ENCODE measurements at places on chromosomes 1 and 21.
A peak's percentile ranks its signal among the peaks of the same experiment; 100 is the strongest.

GRCh38 chr1:3351449-3352298 is 102.8 kb upstream of the ARHGEF16 start:
- no peak for DNase-seq

DNA sequence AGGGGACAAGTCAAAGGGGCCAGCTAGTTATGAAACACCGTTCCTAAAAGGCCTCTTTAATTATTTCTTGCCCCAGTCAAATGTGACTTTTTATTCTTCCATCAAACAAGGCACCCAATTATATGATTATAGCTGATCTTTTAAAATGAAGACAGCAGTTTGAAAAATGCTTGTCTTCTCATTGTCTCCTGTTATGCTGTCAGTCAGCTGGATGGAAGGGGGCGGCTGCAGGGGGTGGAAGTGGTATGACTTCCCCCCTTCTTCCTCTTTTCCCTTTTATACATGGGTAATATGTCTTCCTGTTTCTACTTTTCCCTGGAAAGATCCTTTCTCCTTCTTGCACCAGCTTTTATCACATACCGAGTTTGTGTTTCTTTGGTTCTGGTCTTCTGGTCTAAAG is 25.8 kb upstream of the KCNA10 start:
- no peak for DNase-seq

- DNase-seq, result no peak
Observed at GRCh38 chr1:86258101-86258500, 101.5 kb upstream of the COL24A1 start.

DNA sequence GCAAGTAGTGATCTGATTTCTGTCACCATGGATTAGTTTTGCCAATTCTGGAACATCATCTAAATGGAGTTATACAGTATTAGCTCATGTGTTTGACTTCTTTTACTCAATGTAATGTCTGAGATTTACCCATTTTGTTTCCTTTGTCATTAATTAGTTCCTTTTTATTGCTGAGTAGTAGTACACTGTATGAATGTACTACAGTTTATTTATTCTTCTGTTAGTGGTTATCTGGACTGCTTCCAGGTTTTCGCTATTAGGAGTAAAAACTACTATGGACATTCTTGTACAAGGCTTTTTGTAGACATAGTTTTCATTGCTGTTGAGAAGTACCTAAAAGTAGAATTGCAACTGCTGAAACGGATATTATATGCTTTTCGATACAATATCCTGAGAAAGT is 14.1 kb downstream of the SUCO start:
- no peak for DNase-seq

- no peak for DNase-seq
Observed at GRCh38 chr1:178543290-178543607, 30.3 kb downstream of the TEX35 start.

DNA sequence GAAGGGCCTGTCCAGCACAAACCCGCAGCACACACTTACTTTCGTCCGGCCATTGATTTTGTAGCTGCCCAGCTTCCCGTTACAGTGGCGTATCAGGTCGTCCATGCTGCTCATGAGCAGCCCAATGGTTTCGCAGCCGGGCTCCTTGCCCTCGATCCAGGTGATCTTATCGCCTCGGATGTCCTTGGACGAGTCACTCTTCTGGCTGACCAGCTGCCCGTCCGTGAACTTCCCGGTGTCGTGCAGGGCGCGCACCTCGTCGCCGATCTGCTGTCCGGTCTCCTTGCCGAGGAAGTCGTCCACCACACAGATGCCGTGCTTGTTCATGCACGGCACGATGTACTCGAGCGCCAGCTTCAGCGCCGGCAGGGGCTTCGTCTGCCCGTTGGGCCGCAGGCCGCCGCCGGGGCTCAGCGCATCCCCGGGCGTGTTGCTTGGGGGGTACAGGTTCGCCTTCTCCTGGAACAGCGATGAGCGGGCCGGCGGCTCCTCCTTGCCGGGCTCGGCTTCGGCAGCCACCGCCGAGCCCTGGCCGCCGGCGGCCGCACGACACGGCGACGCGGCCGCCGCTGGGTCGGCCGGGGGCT is 1.0 kb downstream of the EGLN1 start:
- peak; percentile 40 for DNase-seq

DNA sequence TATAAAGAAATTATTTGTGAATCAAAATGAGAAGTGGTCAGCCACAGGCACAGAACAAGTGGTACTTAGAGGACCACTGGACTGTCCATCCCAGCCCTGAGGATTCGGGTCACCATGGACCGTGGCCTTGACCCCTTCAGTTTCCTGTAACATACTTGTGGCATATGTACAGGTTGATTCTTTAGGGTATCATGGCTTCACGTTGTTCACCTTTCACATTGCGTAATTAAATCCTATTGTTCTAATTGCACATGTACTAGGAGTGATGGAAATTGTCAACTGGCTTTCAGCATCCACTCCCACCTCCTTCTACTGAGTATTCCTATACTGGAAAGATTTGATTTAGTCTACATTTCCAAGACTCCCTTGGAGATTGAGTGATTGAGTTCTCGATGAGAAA is 148.3 kb upstream of the GJB5 start:
- no peak for DNase-seq

GRCh38 chr1:181545395-181545794 is 62.1 kb downstream of the CACNA1E start:
- DNase-seq, result no peak

GRCh38 chr1:53076165-53076564 is 14.2 kb downstream of the PODN start:
- no peak for DNase-seq

DNA sequence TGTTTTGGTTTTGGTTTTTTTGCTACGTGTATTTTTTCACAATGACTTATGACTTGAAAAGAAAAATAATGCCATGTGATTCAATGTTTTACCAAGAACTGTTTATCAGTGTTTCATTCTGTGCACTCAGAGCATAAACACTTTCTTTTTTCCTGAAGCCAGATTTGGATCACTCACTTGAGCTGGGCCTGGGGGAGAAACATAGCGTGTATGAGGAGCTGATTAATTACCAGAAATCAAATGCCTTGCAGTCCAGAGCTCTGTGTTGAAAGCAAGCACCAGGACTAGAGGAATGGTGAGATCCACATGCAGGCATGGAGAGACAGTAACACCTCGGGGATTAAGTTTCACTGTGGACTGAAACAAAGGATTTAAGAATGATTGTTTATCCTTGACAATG is 642.1 kb upstream of the ADGRL2 start:
- DNase-seq, result no peak

DNA sequence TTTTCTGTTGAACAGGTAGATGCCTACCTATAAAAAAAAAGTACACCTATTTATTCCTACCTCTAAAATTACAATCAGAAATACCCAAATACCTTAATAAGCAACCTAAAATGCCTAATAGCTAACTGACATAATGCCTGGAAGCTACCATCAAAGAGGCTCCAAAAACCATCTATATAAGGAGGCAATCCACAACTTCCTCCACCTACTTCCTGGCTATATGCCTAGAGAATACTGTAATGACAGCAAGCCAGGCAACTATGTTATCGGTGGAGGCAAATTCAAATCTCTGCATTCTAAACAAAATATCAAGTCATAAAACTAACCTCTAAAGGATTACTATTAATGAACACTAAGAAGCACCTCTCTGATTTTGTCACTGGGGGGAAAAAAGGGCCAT is 10.1 kb downstream of the ZNF644 start:
- no peak for DNase-seq

DNA sequence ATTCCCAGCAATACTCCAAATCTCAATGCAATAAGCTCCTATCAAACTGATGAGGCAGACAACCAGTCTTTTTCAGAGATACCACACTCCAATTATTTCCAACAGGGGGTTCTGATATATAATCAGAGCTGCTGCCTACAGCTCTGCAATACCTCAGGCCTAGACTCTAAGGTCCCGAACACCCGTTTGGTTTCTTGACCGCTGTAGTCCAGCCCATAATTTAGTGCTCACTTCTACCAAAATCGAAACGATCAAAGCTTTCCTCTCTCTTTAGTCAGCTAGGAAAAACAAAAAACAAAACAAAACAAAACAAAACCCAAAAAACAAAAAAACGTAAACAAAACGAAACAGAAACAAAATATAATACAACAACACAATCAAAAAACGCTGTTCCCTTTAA is 453.0 kb downstream of the NEGR1 start:
- no peak for DNase-seq

- no peak for DNase-seq
Observed at GRCh38 chr21:25908495-25908894, 173.7 kb downstream of the GABPA start.

DNA sequence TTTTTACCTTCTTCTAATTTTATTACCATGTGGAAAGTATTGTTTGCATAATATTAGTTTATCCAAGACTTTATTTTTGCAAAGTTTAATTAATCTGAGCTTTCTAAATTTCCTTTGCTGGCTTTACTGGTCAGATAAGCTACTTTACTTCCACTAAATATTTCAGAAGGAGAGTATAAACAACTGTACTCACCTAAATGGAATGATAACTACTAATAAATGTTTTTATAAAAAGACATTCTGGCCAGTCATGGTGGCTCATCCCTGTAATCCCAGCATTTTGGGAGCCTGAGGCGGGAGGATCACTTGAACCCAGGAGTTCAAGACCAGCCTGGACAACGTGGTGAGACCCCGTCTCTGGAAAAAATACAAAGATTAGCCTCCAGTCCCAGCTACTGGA is 36.0 kb downstream of the ATP8B2 start:
- DNase-seq, result no peak

DNA sequence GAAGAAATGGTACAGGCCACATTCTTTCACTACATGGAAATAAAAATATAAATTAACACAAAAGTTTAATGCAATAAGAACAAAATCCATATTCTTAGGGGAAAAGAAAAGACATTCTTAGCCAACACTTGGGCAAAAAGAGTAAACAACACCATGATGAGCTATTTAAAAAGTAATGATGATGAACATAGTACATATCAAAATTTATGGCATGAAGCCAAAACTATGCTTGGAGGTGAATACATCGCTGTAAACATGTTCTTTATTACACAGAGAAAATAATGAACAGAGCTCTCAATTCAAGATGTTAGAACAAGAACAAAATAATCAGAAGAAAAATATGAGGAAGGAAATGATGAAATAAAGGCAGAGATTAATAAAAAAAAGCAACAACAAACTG is 158.2 kb downstream of the ZSCAN20 start:
- no peak for DNase-seq

DNA sequence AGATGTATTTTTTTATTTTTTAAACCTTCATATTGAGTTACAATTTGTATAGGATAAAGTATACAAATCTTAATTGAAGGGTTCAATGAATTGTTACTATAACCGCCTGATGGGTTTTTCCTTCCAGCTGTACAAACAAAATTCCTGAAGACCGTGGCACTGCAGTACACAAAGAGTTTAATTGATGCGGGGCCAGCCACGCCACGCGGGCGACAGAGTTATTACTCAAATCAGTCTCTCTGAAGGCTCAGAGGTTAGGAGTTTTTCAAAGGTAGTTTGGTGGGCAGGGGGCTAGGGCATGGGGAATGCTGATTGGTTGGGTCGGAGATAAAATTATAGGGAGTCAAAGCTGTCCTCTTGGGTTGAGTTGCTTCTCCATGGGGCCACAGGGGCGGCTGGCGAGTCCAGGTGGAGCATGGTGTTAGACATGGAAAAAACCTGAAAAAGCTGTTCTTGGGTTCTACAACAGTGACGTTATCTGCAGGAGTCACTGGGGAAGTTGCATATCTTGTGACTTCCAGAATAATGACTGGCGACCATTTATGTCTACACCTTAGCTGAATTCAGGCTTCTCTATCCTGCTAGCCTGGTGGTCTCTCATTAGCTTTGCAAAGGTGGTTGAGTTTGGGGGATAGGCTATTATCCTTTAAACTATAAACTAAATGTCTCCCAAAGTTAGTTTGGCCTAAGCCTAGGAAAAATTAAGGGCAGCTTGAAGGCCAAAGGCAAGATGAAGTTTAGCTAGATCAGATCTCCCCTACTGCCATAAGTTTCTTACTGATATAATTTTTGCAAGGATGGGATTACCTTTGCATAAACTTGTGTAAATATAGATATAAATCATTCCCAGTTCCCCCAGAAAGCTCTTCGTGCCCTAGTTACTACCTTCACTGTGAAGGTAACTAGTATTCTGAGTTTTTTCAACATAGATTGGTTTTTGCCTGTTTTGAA is 13.0 kb upstream of the TMEM9 start:
- no peak for DNase-seq

- no peak for DNase-seq
Observed at GRCh38 chr1:12081648-12082396, 18.7 kb downstream of the TNFRSF8 start.

DNA sequence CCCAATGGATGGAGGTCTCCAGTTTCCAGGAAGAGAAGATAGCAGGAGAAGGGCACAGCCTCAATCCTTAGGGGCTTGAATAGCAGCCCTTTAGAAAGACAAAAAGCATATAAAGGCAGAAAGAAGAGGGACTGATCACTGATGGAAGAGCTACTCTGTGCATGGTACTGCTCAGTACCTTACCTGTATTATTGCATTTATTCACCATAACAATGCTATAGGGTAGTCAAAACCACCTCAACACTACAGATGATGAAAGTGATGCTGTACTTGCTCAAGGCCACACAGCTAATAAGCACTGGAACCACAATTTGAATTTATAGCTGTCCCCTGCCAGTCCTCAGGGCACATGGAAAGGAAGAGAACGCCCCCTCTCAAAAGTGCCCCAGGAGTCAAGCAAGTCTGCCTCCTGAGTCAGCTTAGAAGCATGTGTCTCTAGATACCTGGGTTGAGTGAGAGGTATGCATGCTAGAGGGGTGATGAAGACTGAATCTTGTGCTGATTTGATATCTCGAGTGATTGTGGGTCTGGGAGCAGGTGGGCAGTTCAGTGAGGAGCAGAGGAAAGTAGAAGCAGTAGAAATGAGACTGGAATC is 13.6 kb downstream of the DDAH1 start:
- DNase-seq, result no peak

DNA sequence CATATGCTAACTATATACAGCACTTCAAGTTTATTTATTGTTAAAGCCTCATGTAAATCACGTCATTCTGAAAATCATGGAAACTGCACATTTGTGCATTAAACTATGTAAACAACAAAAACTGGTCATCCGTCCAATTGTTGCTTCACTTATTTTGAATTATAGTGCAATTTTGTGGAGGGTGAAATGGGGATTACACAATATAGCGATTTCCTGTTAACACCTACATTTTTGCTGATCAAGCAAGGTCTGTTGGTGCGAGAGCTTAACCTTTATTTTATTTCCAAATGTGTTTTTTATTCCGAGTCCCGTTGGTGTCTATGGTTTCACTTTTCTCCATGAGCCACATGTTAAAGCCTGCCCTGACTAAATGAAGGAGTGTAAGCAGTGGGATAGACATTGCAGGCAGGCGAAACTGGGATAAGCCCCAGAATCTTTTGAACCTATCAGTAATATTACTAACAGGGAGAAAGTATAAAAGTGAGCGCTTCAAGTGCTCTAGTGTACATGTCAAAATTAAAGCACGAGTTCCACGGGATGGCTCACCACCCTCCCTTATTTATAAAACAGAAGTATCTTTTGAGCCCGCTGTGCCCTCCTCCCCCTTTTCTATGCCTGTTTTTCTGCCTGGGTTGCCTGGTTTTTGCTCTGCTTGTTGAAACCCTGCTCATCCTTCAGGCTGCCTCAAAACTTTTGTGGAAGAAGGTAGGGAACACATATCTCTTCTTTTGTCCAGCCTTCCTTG is 120.7 kb downstream of the NFIA start:
- no peak for DNase-seq

- DNase-seq, result no peak
Observed at GRCh38 chr1:198493329-198493728, 47.2 kb downstream of the ATP6V1G3 start.
